ENCODE measurements at places on chromosomes 6 and 20.
A peak's percentile ranks its signal among the peaks of the same experiment; 100 is the strongest.

- DNase-seq = peak; percentile 23
Measured at GRCh38 chr6:143607974-143608373, 69.8 kb upstream of the PHACTR2 start.

DNA sequence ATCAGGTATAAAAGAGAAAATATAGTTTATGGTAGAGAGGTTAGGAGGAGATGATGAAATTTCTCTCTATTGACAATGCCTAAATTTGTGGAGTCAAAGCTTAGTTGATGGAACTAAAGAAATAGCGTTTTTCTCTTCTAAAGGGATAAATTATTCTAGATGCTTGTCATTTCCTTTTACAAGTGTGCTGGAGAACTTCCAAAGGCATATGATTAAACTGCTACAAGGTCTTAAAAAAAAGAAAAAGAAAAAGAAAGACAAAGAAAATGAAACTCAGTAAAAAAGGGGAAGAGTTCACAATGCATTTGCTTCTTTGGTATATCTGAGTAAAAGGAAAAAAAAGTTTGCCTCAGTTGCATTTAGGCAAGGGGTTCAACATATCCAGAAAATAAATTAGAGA lies 499.8 kb upstream of the PTCHD4 start:
- DNase-seq = no peak

DNA sequence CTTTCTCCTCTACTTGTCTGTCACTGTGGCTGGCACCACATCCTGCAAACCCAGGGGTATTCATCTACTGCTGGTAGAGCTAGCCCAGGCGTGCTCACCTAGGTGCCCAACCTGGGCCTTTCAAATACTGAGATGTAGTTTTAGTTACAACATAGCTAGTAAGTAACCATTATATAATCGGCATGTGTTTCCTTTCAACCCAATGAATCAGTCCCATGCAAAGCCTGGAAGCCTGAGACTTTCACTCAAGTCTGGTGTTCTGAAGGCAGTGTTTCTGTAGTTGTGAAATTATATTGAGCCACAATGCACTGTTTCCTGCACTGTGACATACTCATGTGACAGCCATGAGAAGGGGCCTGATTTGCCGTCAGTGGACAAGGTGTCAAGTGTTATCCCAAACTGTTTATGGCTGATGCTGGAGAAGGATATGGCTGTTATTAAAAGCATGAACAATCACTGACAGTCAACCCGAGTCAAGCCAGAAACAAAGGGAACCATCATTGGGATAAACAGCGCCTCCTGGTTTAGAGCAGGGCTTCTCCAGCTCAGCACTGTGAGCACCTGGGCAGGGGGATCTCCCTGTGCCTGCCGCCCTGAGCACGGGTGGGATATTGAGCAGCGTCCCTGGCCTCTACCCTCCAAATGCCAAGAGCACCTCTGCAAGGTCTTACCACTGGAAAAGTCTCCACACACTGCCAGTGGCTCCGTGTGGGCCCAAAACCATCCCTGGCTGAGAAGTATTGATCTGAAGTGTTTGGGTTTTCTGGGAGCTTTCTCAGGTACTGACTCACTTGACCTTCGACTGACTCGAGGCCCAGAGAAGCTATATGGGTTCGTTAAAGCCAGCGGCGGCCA lies 1.6 kb downstream of the PSMA7 start:
- no peak for DNase-seq

DNA sequence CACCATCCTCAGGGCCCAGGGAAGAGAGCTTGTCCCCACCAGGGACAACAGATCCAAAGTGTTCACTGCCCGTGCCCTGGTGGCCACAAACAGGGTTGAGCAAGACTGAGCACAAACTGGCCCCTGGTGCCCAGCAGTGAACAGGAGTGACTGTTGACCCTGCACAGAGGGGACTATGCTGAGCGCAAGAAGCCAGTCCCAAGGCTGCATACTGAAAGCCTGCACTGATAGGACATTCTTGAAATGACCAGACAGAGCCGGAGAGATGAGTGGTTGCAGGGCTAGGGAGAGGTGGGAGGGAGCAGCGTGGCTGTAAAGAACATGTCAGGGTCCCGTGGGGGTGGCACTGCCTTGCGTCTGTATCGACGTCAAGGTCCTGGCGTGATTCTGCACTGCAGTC lies 2.9 kb upstream of the FNDC11 start:
- no peak for DNase-seq

DNA sequence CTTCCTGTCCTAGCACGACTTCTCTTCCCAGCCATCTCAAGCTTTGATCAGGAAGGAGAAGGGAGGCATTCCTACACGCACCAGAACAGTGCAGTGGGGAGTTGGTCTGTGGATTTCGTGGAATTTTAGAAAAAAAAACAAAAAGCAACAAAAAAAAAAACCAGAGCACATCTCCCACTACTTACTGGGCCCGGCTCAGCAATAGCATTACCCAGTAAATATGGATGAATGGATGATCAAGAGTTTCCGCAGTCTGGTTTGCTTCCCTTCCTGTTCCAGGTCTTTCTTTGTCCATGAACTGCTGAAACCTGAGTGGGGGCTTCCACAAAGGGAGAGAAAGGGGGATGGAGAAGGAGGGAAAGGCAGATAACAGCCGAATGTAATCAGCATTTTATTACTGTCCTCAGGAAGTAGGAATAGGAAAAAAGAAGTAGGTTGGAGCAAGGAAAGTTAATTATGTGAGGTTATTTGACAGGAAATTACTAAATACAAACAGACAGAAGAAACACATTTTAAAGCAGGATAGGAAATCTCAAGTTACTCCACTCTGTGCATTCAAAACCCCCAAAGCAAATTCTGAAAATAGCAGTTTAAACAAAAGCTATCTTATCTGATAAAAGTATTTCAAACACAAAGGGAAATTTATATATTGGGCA lies 349.0 kb downstream of the PRL start:
- DNase-seq = no peak

DNA sequence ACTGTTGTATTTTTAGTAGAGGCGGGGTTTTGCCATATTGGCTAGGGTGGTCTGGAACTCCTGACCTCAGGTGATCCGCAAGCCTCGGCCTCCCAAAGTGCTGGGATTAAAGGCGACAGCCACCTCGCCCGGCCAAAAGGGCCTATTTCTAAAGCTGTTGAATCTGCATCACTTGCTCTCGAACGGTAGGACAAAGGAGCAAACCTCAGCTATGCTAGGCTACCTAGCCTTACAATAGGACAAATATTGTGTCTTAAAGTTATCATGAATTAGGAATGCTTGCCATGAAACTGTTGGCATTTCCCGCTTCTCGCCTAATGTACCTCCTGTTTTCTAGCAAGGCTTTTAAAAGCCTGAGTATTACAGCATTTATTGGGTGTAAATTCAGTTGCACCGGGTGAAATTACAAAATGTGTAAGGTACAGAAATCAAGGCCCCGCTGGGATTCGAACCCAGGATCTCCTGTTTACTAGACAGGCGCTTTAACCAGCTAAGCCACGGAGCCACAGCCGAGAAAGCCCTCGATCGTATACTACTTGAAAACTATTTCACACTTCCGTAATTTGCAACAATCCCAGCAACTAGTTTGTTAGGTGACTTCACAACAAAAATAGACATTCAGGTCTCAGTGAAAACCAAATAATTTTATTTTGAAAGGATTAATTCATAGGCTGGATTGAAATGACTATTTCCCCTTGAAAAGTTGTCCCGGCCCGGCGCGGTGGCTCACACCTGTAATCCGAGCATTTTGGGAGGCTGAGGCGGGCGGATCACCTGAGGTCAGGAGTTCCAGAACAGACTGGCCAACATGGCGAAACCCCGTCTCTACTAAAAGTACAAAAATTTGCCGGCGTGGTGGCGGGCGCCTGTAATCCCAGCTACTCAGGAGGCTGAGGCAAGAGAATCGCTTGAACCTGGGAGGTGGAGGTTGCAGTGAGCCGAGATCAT lies 211.6 kb upstream of the ZNF184 start:
- DNase-seq = no peak

GRCh38 chr20:46004889-46005473 lies 3.7 kb upstream of the MMP9 start:
- DNase-seq = no peak

DNA sequence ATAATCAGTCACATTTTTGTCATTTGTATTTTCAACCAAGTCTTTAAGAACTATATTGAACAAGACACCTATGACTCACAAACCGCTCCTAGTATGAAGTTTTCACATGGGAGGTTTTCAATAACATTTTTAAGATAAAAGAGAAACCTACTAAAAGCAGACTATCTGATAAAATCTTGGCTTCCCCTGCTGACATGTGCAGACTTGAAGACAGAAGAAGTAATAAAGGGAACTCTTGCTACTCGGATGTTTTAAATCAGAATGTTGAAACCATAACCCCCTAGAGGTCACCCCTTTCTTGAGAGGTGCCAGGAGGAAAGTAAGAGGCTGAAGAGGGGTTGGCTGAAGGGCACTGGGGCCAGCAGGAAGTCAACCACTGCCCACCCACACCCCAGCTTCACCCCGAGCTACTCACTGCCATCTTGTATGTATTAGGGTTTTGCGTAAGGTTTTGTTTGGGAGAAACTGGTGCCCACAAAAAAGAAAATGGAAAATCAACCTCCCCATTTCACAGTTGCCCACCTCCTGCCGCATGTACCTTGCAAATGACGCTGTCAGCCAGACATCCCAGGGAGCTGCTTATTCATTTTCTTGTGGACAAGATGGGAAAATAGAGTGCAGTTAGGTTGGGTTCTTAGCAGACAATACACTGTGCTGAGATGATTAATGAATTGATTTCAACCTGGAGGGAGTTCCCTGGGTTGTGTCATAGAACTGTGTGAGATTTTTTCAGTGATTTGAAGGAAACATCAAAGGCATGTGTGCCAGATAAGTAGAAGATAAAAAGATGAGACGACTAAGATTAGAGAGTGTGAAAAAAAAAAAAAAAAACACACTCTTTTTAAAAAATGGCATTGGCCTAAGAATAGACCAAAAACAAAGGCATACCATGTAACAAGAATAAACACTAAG lies 83.2 kb upstream of the TAB2 start:
- no peak for DNase-seq

GRCh38 chr6:88490908-88491264 lies 324.7 kb upstream of the CNR1 start:
- no peak for DNase-seq

DNA sequence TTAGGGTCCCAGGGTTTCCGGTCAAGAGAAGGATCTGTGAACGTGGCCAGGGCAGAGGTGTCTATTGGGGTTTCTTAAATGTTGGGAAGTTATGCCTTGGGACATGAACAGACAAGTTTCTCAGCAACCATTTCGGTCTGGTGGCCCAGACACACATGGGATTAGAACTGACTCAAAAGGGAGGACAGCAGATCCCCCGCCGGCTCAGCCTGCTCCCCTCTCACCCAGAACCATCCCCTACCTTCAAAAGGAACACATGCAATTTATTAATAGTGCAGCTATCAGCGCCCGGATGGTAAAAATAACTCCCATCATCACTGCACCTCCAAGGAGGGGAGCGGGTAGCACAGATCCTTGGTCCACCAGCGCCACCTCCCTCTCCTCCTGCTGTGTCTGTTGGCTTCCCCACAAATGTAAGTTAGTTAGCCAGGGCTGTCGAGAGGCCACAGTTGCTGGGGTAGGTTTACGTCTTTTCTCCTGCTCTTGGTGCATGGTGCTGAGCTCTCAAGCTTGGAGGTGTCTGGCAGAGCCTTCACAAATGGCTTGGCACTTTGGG lies 77.1 kb downstream of the TRAM2 start:
- no peak for DNase-seq

DNA sequence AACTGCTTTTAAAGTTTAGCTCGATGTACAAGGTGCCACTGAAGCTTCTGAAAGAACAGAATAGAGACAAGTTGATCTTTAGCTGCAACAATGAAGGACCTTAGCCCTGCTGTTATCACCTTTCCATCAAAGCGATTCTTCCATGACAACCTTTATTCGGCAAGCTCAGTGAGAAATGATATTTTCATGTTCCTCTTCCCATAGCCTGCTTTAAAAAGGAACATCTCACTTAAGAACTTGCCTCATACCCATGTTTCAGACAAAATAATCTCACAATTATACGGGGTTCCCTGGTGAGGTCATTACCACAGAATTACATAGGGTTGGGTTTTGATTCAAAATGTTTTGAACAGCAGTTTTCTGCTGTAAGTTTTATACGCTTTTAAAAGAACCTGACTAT lies 264.2 kb downstream of the THBS2 start:
- DNase-seq = no peak

DNA sequence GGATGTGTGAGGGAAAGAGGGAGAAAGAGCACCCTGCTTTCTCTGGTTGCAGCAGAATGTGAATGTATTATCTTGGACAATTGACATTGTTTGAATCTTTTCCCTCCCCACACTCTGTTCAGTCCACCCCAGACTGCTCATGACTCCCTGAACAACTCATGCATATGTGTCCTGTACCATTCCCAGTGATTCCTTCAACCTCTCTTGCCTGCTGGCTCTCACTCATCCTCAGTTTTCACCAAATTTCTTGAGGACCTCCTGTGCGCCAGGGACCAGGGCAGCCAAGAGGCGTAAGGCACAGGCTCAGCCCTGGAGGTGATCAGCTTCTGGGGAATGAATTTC lies 5.4 kb downstream of the NOX3 start:
- DNase-seq = no peak

- no peak for DNase-seq
Measured at GRCh38 chr6:129923530-129924250, 62.6 kb upstream of the TMEM244 start.

- no peak for DNase-seq
Measured at GRCh38 chr6:13677878-13678254, 33.8 kb downstream of the RANBP9 start.

GRCh38 chr6:92495242-92495641 lies 924.1 kb downstream of the EPHA7 start:
- no peak for DNase-seq
